ENCODE measurements at places on chromosomes 2 and 18. TPM values are rescaled to one million over a fixed set of nuclear protein-coding genes. Genes with fewer than 3 reads are reported as not detected.

- no peaks in the 10 kb centered on the region for H3K27me3 ChIP-seq
- DNase-seq: no peak
- H3K4me1 ChIP-seq: no peaks in the 10 kb centered on the region
- no peaks in the 10 kb centered on the region for H3K36me3 ChIP-seq
Observed at GRCh38 chr2:204005940-204006721, 69.6 kb downstream of the ICOS start.

DNA sequence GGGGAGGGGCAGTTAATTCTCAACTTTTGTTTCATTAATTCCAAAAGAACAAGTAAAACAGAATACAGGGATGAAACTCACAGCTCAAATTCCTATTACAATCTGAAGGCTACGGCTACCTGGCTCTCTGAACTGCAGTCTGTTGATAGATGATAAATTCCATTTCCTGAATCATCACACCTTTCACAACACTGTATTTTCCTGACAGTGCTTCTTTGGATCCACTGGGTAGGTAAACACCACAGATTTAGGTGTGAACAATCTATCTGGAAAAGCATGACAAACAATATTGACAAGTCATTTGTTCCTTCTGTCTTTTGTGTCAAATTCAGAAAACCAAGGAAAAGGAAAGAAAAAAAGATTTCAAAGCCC is 843.2 kb downstream of the LRRTM4 start:
- H3K4me1 ChIP-seq: peaks cover 6% of the 10 kb centered on the region
- H3K27ac ChIP-seq: no peak overlapping the region
- H3K36me3 ChIP-seq: peaks cover 5% of the 10 kb centered on the region
- no peak for DNase-seq

GRCh38 chr2:239232195-239232578 is 168.6 kb downstream of the HDAC4 start:
- H3K36me3 ChIP-seq: no peaks in the 10 kb centered on the region
- H3K4me3 ChIP-seq: no peak overlapping the region
- DNase-seq: no peak
- H3K27ac ChIP-seq: no peak overlapping the region

- H3K4me3 ChIP-seq: peak overlapping the region; percentile 14
- H3K27ac ChIP-seq: no peak overlapping the region
- no peaks in the 10 kb centered on the region for H3K27me3 ChIP-seq
- DNase-seq: no peak
- no peaks in the 10 kb centered on the region for H3K36me3 ChIP-seq
- H3K4me1 ChIP-seq: no peaks in the 10 kb centered on the region
Observed at GRCh38 chr2:74921236-74921736, 37.2 kb upstream of the POLE4 start.

- H3K4me3 ChIP-seq: no peak overlapping the region
- H3K4me1 ChIP-seq: no peaks in the 10 kb centered on the region
Observed at GRCh38 chr2:9498210-9498609, 23.9 kb downstream of the IAH1 start.

DNA sequence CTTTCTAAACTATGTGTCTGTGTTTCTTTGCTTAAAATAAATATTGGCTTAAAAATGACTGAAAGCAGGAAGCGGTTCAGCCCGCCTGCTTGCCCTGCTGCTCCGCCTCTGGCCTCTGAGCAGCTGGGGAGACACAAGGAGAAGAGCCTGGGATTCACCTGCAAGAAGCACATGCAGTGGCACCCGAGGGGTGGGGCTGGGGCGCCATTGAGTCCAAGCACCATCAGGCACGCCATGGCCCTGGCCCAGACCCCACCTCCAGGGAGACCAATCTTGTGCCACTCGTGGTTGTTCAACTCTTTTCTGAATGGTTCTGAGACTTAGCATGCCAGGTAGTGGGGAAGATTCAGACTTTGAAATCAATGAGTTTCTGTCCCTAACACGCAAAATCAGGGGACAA is 495.5 kb upstream of the MYT1L start:
- H3K27ac ChIP-seq: no peak overlapping the region
- H3K27me3 ChIP-seq: no peaks in the 10 kb centered on the region
- no peaks in the 10 kb centered on the region for H3K36me3 ChIP-seq
- DNase-seq: peak; percentile 10

DNA sequence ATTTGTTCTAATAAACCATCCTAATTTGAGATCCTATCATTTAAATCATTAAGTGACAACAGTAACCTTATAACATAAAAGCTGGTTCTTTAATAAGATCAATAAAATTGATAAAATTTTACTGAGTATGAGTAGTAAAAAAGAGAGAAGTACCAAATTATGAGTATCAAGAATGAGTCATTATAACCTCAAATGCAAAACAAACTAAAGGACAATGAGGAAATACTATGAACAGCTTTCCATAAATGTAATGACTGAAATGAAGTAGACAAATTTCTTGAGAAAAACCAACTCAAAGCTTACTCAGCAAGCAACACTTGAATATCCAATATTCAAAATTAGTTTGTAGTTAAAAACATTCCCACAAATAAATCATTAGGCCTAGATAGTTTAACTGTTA is 433.0 kb downstream of the ZEB2 start:
- H3K4me3 ChIP-seq: no peak overlapping the region
- H3K27me3 ChIP-seq: no peaks in the 10 kb centered on the region
- H3K36me3 ChIP-seq: peaks cover 2% of the 10 kb centered on the region
- H3K27ac ChIP-seq: no peak overlapping the region
- DNase-seq: no peak

RMND5A gene
- 48.8 TPM for total RNA-seq

ZNF516 gene
- 22.6 TPM for total RNA-seq

AQP12A gene
- not detected for total RNA-seq

Data from H9 (cell line).